ENCODE measurements at places on chromosomes 2 and 18.

GRCh38 chr2:55092439-55092838 is 42.2 kb upstream of the RTN4 start:
- DNase-seq = no peak

GRCh38 chr18:50560681-50561629 is 1.1 kb downstream of the MAPK4 start:
- no peak for DNase-seq

DNA sequence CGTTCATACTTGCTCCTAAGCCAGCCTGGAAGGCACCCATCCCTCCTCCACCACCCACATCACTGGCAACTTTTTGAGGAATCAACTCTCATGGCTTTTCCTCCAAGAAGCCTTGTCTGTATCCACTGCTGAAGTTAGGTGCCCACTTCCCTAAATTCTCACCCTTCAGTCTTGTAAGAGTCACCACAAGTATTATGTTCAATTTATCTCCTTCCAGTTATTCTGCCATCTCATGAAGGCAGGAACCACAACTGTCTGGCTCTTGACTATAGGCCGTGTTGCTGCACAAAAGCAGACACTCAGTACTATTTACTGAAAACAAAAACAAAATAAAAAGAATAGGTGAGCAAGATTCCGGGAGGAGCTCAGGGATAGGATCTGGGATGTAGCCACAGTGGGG is 234.8 kb downstream of the CYRIA start:
- no peak for DNase-seq

- DNase-seq = no peak
Measured at GRCh38 chr2:10392951-10393639, 55.0 kb downstream of the ODC1 start.

DNA sequence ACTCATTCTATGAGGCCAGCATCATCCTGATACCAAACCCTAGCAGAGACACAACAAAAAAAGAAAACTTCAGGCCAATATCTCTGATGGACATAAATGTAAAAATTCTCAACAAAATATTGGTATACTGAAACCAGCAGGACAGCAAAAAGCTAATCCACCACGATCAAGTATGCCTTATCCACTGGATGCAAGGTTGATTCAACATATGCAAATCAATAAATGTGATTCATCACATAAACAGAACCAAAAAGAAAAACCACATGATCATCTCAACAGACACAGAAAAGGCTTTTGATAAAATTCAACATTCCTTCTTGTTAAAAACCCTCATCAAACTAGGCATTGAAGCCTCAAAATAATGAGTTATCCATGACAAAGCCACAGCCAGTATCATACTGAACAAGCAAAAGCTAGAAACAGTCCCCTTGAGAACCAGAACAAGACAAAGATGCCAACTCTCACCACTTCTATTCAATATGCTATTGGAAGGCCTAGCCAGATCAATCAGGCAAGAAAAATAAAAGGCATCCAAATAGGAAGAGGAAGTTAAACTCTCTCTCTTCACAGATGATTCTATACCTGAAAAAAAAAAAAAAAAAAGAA is 45.3 kb downstream of the RTTN start:
- peak; percentile 9 for DNase-seq

GRCh38 chr2:55961318-55961911 is 37.8 kb upstream of the EFEMP1 start:
- DNase-seq = peak; percentile 64

- no peak for DNase-seq
Measured at GRCh38 chr2:28251337-28251736, 141.3 kb upstream of the FOSL2 start.

GRCh38 chr2:195406886-195407603 is 250.0 kb upstream of the SLC39A10 start:
- DNase-seq = no peak

GRCh38 chr2:70301344-70302194 is at the start of gene FAM136A:
Gene FAM136A (minus strand): TSS chr2:70302067. CDS start chr2:70302011, 56 bp downstream.
- peak; percentile 75 for DNase-seq

- no peak for DNase-seq
Measured at GRCh38 chr18:75365254-75365629, 62.3 kb downstream of the SMIM21 start.

DNA sequence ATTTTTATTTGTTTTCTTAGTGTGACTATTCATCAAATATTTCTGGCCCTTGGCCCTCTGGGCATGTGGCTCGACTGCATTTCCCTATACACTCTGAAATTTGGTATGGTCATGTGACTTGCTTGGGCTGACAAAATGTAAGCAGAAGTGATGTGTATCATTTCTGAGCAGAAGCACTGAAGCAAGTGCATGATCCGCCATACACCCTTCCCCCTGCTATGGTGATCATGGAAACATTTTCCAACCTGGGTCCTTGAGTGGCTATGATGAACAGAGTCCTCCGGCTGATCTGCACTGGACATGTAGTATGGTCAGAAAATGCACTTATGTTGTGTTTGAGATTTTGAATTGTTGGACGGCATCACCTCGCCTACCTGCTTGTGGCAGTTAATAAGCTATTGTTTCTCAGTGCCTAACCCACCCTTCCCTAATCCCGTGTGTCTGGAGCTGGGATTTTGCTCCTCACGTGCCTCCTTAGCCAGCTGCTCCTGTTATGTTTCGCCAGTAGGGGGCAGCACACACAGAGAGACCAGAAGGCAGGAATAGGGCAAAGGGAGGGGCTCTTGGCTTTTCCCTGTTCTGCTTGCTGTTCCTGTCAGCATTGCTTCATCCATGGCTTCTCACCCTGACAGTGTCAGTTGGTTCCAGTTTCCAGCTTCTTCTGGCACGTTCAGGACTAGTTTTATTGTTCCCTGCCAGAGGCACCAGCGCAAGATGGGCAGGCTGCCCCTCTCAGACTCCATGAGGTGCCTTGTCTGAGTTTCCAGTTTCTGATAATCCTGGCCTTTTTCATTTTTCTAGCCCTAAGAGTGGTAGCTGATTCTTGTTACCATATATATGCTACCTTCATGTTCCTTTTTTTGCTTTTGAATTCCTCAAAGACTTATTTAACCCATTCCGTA is 207.4 kb downstream of the ARL6IP6 start:
- peak; percentile 39 for DNase-seq

GRCh38 chr2:168369031-168369430 is 87.0 kb upstream of the CERS6 start:
- no peak for DNase-seq

GRCh38 chr18:6543330-6543908 is 128.7 kb upstream of the L3MBTL4 start:
- DNase-seq = peak; percentile 50

DNA sequence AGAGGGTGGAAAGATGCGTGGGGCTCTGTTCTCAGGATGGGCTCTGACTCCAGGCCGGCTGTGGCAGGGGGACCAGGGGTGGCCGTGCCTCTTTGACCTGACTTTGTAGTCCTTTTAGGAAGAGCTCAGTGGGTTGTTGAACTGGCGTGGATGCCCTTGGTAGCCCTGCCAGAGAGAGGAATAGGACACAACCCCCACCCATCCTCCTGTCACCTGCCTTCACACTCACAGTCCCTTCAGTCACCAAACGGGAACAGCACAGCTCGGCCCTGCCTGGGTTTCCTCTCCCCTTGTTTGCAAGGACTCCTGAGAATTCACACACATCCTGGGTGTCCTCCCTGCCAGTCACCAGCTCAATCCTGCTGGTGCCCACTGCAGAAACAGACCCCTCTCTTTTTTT is 20.1 kb upstream of the MRPL33 start:
- no peak for DNase-seq

GRCh38 chr2:46136481-46136880 is 160.7 kb upstream of the EPAS1 start:
- DNase-seq = no peak

- DNase-seq = no peak
Measured at GRCh38 chr2:86397986-86398385, 43.2 kb upstream of the KDM3A start.

DNA sequence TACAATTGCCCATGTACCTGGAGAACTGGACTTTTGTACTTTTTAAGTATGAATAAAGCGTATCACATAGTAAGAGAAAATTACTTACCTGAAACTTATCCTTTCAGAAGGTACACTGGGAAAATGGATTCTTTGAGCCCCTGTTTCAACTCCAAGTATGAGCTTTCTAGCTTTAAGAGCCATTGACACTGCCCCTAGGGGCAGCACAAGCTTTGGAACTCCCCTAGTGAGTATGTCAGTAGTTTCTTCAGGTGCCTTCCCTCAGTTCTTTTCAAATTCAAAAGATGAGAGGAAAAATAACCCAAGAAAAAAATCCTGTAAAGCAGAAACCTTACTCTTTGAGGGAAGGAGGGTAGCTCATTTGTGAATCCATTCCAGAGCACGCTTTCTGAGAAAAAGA is 124.1 kb downstream of the MEMO1 start:
- DNase-seq = no peak

DNA sequence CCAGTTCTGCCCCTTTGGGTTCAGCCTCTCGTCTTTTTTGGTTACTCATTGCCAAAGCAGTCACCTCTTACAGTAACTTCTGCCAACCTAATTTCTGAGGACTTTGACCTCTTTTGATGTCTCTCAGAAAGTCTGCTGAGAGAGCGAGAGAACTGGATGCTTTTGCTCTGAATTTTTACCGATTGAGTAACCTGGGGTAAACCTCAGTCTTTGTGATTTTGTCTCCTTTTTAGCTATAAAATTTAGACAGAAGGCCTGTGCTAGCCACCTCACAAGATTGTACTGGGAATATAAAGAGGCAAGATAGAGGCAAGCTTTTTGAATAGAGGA is 34.8 kb upstream of the IL1R1 start:
- peak; percentile 74 for DNase-seq

- no peak for DNase-seq
Measured at GRCh38 chr2:31219131-31219969, 2.0 kb upstream of the CAPN14 start.
